NCI-H460 (cell line): ENCODE measurements at places on chromosomes 4 and X. TPM values are rescaled to one million over a fixed set of nuclear protein-coding genes. Genes with fewer than 3 reads are reported as not detected.

S100P gene
- total RNA-seq, result 169 and 210 TPM in 2 replicates

TFE3 gene
- total RNA-seq, result 56.8 and 59.4 TPM in 2 replicates

F11 gene
- not detected in 2 replicates for total RNA-seq

PRMT9 gene
- total RNA-seq, result 3.3 and 4.3 TPM in 2 replicates

ERCC6L gene
- total RNA-seq, result 6.7 and 7.1 TPM in 2 replicates

MAGED4B gene
- 3.3 and 3.8 TPM in 2 replicates for total RNA-seq

BMP2K gene
- 15.2 and 18.1 TPM in 2 replicates for total RNA-seq

RTL3 gene
- total RNA-seq, result not detected in 2 replicates

RTL9 gene
- 0.02 TPM in 1 of 2 replicates, not detected in the other for total RNA-seq

EPGN gene
- total RNA-seq, result 146 and 176 TPM in 2 replicates

GABRA4 gene
- total RNA-seq, result not detected in 2 replicates

LAMP2 gene
- total RNA-seq, result 89.4 and 106 TPM in 2 replicates

NUP62CL gene
- 11.8 and 12.6 TPM in 2 replicates for total RNA-seq

ITGB1BP2 gene
- total RNA-seq, result 1.6 and 2.9 TPM in 2 replicates

ANK2 gene
- 22.5 and 24.0 TPM in 2 replicates for total RNA-seq

GAGE1 gene
- not detected in 2 replicates for total RNA-seq

PRDM5 gene
- total RNA-seq, result 10.0 and 11.9 TPM in 2 replicates

CLDN22 gene
- not detected in 2 replicates for total RNA-seq

RADX gene
- total RNA-seq, result 7.7 and 9.0 TPM in 2 replicates

ADH4 gene
- not detected in 2 replicates for total RNA-seq

LRAT gene
- 0.38 and 0.79 TPM in 2 replicates for total RNA-seq

FGB gene
- 0.61 and 1.1 TPM in 2 replicates for total RNA-seq

FAT4 gene
- 11.6 and 12.3 TPM in 2 replicates for total RNA-seq

PDE6B gene
- total RNA-seq, result not detected in 2 replicates

TCEAL3 gene
- total RNA-seq, result 3.2 and 5.0 TPM in 2 replicates

NSG1 gene
- total RNA-seq, result 0.20 TPM in 1 of 2 replicates, not detected in the other

GC gene
- not detected in 2 replicates for total RNA-seq

POF1B gene
- total RNA-seq, result 11.9 and 12.5 TPM in 2 replicates

CT47B1 gene
- total RNA-seq, result not detected in 2 replicates

NUDT6 gene
- total RNA-seq, result 16.4 and 20.9 TPM in 2 replicates

ZGRF1 gene
- 7.8 and 8.7 TPM in 2 replicates for total RNA-seq
